ENCODE measurements at places on chromosomes 11 and 22. TPM values are rescaled to one million over a fixed set of nuclear protein-coding genes. Genes with fewer than 3 reads are reported as not detected.

DBX1 gene
- total RNA-seq: not detected

ST14 gene
- total RNA-seq: not detected

OR51I1 gene
- total RNA-seq: not detected

NPAS4 gene
- not detected for total RNA-seq

TEX12 gene
- not detected for total RNA-seq

UCP3 gene
- 1.5 TPM for total RNA-seq

C22orf31 gene
- not detected for total RNA-seq

GRCh38 chr11:64690235-64690634 lies 32.8 kb downstream of the NRXN2 start:
- peaks cover 26% of the 10 kb centered on the region for H3K4me1 ChIP-seq
- no peak for DNase-seq
- no peaks in the 10 kb centered on the region for H3K36me3 ChIP-seq
- no peak overlapping the region for H3K27ac ChIP-seq
- peaks cover 16% of the 10 kb centered on the region for H3K27me3 ChIP-seq

DNA sequence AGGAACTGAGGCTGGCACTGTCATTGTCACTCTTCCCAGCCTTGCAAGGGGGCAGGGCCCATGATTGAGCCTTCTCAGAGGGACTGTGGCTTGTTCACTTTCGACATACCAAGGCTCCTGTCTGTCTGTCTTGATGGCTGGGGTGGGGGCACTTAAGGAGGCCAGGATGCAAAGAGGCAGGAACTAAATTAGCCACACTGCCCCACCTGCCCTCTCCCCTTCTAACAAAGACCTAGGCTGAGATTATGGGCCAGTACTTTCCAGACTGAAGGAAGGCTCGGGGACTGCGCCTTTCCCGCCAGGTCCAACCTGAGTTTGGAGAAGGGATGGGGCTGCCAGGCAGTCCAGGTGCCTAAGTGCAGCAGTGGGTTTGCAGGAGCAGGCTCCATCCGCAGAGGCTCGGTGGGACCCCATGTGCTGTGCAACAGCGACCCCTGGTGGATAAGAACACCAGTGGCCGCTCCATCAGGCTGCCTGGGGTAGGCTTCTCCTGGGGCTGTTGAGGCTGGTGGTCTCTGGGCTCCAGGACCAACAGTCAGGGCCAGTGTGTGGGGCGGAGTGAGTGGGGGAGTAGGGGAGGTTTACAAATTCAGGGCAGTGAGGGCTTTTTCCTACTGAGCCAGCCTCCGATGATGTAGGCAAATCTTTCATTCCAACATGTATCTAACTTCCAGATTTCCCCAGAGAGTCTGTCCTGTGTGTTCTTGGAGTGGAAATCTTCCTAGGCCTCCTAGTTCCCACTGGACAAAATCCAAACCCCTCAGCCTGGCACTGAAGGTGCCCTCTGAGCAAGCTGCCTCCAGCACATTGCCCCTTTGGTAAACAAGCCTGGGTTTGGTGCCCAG lies 93.9 kb downstream of the INSC start:
- H3K27ac ChIP-seq: no peak overlapping the region
- H3K36me3 ChIP-seq: no peaks in the 10 kb centered on the region
- no peaks in the 10 kb centered on the region for H3K4me1 ChIP-seq
- peak; percentile 82 for DNase-seq
- H3K4me3 ChIP-seq: no peak overlapping the region

- DNase-seq: no peak
- H3K27ac ChIP-seq: peak overlapping the region; percentile 9
- H3K36me3 ChIP-seq: peaks cover 42% of the 10 kb centered on the region
- H3K4me1 ChIP-seq: peaks cover 18% of the 10 kb centered on the region
Observed at GRCh38 chr11:72002841-72003775, 4.4 kb downstream of the IL18BP start.

GRCh38 chr11:10298342-10298741 lies 4.3 kb upstream of the SBF2 start:
- no peak overlapping the region for H3K4me3 ChIP-seq
- H3K27me3 ChIP-seq: peaks cover 49% of the 10 kb centered on the region
- no peak overlapping the region for H3K27ac ChIP-seq
- H3K36me3 ChIP-seq: no peaks in the 10 kb centered on the region
- peaks cover 24% of the 10 kb centered on the region for H3K4me1 ChIP-seq
- DNase-seq: peak; percentile 83

DNA sequence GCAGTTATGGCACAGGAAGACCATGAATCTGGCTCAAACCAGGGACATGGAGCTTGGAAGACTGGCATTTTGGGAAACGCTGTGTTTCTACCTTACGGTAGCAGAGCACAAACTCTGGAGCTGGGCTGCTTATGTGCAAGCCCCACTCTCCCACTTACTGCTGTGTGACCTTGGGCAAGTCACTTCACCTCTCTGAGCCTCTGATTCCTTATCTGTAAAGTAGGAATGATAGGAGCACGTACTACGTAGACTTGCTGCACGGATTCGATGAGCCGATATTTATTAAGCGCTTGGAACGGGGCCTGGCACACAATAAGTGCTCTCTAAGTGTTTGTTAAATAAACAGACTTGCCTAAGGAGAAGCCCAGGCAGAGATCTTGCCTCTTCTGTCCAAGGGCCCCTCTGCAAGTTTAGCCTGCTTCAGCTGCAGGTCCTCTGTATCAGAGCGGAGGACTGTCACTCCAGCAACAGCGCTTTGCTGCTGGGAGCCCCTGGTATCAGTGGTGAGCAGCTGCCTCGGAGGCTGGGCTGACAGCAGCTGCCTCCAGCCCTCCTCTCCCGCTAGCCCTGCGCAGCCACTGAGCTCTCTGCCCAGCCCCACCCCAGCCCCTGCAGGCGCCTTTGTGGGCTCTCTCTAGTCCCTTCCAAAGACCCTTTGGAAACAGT lies 96.9 kb upstream of the ANO1 start:
- H3K4me3 ChIP-seq: no peak overlapping the region
- H3K27ac ChIP-seq: no peak overlapping the region
- H3K4me1 ChIP-seq: no peaks in the 10 kb centered on the region
- DNase-seq: no peak
- H3K27me3 ChIP-seq: peaks cover 25% of the 10 kb centered on the region
- H3K36me3 ChIP-seq: no peaks in the 10 kb centered on the region

DNA sequence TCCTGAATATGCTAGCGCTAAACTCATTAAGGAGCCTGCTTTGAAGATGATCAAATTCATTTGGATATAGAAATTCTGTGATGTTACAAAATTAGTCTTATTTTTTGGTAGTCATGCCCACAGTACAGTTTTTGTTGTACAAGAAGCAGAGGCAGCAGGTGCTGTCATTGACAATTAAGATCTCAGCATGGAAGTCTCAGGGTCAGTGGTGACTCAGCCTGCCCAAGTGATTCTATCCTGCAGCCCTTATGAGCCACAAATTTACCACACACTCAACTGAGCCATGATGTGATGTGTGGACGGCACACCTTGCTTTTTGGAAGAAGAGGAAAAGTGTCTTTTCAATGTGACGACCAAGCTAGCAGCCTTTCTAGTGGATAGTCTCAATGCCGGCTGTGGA lies 153.6 kb upstream of the SORL1-AS1 start:
- H3K4me1 ChIP-seq: no peaks in the 10 kb centered on the region
- no peak overlapping the region for H3K4me3 ChIP-seq
- no peaks in the 10 kb centered on the region for H3K27me3 ChIP-seq
- no peak for DNase-seq

DNA sequence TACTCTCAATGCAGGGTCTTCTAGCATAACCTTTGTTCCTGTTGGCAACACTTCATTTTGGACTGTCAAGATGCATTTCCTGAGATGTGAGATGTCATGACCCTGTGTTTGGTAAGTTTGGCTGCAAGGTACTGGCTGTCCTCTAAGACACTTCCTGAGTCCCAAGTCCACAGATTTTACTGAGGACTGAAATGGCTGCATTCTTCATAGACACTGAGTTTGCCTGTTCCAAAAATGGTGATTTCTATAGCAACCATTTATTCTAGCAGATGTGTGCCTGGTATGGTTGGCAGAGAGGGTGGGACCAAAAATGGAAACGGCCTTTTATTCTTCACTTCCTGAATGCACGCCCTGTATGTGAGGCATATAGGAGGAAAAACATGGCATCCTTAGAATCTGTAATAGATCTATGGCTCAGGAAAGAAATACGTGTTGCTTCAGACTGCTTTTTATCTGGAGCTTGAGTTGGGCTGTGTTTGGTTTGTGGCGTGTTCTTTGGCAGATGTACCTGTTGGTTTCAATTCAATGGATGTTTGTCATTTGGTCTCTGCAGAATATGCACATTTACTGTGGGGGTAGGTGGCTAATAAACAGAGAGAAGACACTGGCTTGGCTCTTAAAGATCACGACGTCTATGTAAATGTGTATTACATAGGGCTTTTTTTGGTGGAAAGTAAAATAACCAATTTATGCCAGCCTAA lies 62.4 kb downstream of the ZBTB16 start:
- H3K4me3 ChIP-seq: no peak overlapping the region
- DNase-seq: no peak
- no peaks in the 10 kb centered on the region for H3K36me3 ChIP-seq
- H3K27ac ChIP-seq: no peak overlapping the region

- no peaks in the 10 kb centered on the region for H3K27me3 ChIP-seq
- H3K36me3 ChIP-seq: peaks cover 30% of the 10 kb centered on the region
- no peak overlapping the region for H3K4me3 ChIP-seq
- H3K27ac ChIP-seq: peak overlapping the region; percentile 61
- peaks cover 35% of the 10 kb centered on the region for H3K4me1 ChIP-seq
Observed at GRCh38 chr11:67611704-67612587, 5.2 kb downstream of the NDUFV1 start.

DNA sequence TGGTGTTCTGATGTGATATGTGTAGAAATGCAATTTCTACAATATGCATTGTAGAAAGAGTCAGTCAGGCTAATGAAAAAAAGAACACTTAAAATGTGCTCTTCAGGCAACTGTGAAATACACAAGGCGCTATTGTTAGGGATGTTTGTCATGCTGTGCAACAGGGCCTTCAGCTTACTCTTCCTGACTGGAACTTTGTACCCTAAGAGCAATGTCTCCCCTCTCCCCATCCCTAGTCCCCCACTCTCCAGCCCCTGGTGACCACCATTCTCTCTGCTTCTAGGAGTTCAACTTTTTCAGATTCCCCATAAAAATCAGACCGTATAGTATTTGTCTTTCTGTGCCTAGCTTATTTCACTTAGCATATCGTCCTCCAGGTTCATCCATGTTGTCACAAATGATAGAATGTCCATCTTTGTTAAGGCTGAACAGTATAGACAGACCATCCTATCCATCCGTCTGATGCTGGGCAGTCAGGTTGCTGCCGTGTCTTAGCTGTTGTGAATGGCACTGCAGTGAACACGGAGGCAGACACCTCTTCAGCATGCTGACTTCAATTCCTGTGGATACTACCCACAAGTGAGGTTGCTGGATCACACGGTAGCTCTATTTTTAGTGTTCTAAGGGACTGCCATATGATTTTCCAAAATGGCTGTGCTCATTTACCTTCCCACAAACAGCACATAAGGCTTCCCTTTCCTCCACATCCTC lies 10.7 kb downstream of the NDUFV1 start:
- H3K36me3 ChIP-seq: peaks cover 4% of the 10 kb centered on the region
- H3K4me1 ChIP-seq: peaks cover 26% of the 10 kb centered on the region
- peak overlapping the region; percentile 19 for H3K27ac ChIP-seq
- no peak for DNase-seq

DNA sequence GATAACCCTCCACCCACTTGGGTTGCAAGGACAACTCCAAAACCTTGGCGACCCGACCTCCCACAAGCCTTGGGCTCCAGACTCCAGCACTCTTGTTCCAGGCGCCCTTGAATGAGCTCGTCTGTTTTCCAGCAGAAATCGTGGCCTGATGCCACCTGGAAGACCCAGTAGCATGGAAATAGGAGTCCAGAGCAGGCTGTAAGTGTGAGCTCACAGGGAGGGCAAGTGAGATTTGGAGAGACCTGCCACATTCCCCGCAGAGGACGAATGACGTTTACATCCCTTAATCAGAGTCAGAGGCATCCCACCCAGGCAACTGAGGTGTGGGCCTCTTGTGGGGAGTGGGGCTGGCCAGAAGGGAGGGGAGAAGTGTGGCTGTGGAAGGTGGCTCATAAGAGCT lies 71.9 kb downstream of the LDLRAD3 start:
- H3K4me1 ChIP-seq: no peaks in the 10 kb centered on the region
- H3K36me3 ChIP-seq: no peaks in the 10 kb centered on the region
- H3K4me3 ChIP-seq: no peak overlapping the region
- H3K27ac ChIP-seq: no peak overlapping the region
- no peaks in the 10 kb centered on the region for H3K27me3 ChIP-seq

GRCh38 chr11:114291842-114292680 lies 4.1 kb upstream of the NNMT start:
- DNase-seq: no peak
- H3K36me3 ChIP-seq: no peaks in the 10 kb centered on the region
- no peak overlapping the region for H3K27ac ChIP-seq
- peaks cover 13% of the 10 kb centered on the region for H3K27me3 ChIP-seq
- H3K4me1 ChIP-seq: no peaks in the 10 kb centered on the region

GRCh38 chr22:31870890-31871289 lies 73.4 kb upstream of the YWHAH start:
- peaks cover 7% of the 10 kb centered on the region for H3K4me1 ChIP-seq
- no peaks in the 10 kb centered on the region for H3K27me3 ChIP-seq
- H3K36me3 ChIP-seq: peaks cover 23% of the 10 kb centered on the region
- no peak overlapping the region for H3K4me3 ChIP-seq

DNA sequence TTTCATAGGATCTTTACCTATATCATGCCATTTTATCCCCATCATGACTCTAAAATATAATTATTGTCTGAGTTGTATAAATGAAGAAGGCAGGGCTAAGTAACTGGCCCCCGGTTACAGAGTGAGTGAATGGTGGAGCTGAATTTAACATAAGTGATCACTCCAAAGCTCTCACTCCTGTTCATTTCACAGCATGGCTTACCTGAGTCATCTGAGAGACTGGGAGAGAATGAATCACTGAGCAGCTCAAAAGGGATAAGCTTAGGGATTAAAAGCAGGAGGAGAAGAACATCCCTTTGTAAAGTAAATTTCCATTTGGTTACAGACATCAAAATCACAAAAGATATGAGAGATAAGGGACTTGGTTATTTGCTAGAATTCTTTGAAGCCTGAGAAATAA lies 294.0 kb upstream of the CTSC start:
- no peaks in the 10 kb centered on the region for H3K4me1 ChIP-seq
- H3K4me3 ChIP-seq: no peak overlapping the region
- H3K27me3 ChIP-seq: no peaks in the 10 kb centered on the region
- no peak for DNase-seq

DNA sequence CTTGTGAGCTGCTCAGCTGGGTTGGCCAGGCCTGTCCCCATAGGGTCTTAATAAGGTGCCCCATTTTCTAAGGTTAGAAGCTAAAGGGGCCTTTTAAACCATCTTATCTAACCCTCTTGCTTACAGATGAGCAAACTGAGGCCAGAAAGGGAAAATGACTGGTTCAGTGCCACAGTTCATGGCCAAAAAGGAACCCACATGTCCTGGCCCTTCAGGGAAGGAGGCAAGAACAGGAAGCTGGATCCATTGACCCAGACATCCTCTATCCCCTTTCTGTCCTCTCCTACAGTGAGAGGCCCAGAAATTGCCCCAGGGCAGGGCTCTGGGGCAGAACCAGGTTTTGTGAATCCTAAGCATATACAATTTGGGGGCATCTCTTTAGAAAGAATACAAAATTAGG lies 10.0 kb downstream of the PRG3 start:
- no peak overlapping the region for H3K27ac ChIP-seq
- H3K4me1 ChIP-seq: no peaks in the 10 kb centered on the region
- no peak overlapping the region for H3K4me3 ChIP-seq
- no peak for DNase-seq
- no peaks in the 10 kb centered on the region for H3K27me3 ChIP-seq

- no peak for DNase-seq
- H3K27me3 ChIP-seq: peaks cover 3% of the 10 kb centered on the region
- H3K4me3 ChIP-seq: no peak overlapping the region
- peaks cover 3% of the 10 kb centered on the region for H3K4me1 ChIP-seq
Observed at GRCh38 chr11:27296497-27296896, 66.5 kb downstream of the CCDC34 start.

- no peaks in the 10 kb centered on the region for H3K4me1 ChIP-seq
- no peak overlapping the region for H3K4me3 ChIP-seq
- DNase-seq: peak; percentile 69
- no peaks in the 10 kb centered on the region for H3K36me3 ChIP-seq
- no peaks in the 10 kb centered on the region for H3K27me3 ChIP-seq
Observed at GRCh38 chr11:31106968-31107576, 262.5 kb downstream of the DCDC1 start.
